Left lobe of liver (tissue), 2 donors: ENCODE measurements at places on chromosomes 12 and 14. TPM values are rescaled to one million over a fixed set of nuclear protein-coding genes. Genes with fewer than 3 reads are reported as not detected.

Gene RNASE7
- total RNA-seq: 0.13 TPM

Gene CEBPE
- total RNA-seq: not detected

Gene GPD1
- total RNA-seq: 129 TPM

Gene LALBA
- not detected for total RNA-seq

Gene RPGRIP1
- total RNA-seq: 0.23 TPM

Gene KCNA5
- 0.05 TPM for total RNA-seq

Gene LIN7A
- total RNA-seq: 9.5 TPM

Gene ITPR2
- 62.4 TPM for total RNA-seq

Gene KRT3
- total RNA-seq: not detected

Gene OAS2
- total RNA-seq: 6.4 TPM

DNA sequence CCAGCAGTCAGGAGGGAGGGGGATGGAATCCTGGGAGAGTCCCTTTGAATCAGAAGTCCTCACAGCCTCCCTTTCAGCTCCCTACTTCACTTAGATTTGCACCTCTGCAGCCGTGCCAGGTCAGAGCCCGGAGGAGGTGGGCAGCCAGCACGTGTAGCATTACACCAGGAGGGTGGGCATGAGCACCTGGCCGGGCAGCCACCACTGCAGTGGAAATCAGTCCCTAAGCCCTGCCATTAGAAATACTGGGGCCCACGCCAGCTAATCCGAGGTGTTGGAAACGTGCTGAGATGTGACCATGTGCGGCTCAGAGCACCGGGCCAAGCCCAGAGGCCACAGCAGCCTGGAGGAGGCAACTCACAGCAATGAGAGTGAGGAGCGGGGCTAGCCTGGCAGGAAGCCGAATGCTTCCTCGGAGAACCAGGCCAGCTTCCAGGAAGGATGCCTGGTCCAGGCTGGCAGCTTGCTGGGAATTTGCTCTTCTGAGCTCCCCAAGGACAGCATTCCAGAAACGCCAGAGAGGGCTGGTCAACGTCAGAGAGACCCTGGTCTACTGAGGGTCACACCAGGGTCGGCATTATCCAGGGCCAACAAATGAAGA is 9.4 kb upstream of the CACNA2D4 start:
- DNase-seq: peak; percentile 44

GRCh38 chr14:32136027-32136825 is 59.1 kb downstream of the ARHGAP5 start:
- DNase-seq: no peak

GRCh38 chr12:112480931-112481330 is 62.2 kb downstream of the PTPN11 start:
- DNase-seq: no peak

DNA sequence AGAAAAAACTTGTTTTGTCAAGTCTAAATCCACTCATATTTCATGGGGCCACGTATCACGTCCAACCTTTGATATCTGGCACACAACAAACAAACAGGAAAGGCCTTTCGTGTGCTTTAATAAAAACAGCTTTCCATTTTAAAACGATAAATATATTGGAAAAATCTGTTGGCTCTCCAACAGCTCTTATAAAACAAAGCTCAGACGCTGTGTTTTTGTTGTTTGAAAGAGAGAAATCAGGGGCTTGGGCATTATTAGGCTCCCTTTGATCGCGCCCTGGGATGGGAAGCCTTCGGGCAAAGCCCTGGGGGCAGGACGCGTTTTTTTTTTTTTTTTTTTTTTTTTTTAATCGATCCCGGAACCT is 429 bp upstream of the PLEKHA5 start:
- DNase-seq: no peak

DNA sequence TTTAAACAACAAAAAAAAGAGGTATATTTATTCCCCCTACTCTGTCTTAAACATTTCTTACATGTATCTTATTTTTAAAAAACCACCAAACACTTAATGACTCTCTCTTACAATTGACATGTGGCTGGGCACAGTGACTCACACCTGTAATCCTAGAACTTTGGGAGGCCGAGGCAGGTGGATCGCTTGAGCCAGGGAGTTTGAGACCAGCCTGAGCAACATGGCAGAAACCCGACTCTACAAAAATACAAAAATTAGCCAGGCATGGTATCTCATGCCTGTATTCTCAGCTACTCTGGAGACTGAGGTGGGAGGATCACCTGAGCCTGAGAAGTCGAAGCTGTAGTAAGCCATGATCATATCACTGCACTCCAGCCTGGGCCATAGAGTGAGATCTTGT is 16.0 kb downstream of the SLC41A2 start:
- DNase-seq: no peak

DNA sequence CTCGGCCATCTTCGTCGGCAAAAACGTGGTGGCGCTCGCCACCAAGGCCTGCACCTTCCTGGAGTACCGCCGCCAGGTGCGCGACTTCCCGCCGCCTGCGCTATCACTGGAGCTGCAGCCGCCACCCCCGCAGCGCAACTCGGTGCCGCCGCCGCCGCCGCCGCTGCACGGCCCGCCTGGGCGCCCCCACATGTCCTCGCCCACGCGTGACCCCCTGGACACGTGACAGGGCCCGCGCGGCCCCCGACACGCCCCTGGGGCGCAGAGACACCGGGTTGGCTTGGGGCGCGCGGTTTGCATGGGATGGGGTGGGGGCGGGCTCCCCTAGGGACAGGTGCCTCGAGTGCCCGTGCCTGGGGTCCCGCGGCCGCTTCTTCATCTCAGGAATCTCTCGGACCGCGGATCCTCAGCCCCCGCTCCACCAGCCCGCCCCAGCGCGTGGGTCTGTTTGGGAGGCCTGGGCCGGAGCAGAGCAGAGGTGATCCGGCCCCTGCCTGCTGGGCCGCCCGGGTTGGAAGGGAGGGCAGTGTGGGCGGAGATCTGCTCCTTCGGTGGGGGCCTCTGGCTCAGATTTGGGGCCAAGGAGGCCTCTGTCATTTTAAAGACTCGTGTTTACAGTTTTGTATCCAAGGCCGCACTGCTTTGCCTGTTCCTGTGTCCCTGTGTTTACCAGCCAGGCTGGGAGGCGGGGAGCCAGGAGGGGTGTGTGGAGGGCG is 3.3 kb downstream of the TMEM121 start:
- peak; percentile 45 for DNase-seq

GRCh38 chr14:64174922-64175782 is 119.0 kb downstream of the ESR2 start:
- DNase-seq: no peak

GRCh38 chr12:65754744-65755595 is 69.3 kb upstream of the HMGA2 start:
- no peak for DNase-seq

DNA sequence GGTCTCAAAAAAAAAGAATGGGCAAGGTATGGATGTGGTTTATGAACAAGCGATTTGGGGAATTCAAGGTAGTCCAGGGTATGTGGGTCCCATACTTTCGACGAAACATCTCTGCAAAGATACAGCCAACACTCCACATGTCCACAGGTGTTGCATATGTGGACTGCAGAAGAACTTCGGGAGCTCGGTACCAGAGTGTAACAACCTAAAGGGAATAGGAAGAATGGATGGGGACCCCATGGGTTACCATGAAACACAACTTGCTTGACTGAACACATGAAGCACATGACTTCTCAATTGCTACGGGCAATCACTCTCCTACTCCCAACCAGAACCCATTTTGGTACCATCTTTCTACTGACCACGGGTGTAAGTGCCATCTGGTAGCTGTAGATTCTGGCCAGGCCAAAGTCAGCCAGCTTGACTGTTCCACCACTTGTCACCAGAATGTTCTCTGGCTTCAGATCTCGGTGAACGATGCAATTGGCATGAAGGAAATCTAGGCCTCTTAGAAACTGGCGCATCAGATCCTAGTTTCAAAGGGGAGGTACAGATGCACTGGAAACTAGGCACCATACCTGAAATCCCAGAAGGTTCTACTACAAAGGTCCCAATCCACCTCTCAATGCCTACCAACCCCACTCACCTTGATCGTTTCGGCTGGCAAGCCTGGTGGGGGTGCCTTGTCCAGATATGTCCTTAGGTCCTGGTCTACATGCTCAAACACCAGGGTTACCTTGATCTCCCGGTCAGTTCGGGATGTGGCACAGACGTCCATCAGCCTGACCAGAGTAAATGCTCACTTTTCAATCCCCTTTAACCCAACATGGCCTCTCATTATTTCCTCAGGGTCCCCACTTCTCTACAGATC is 1.3 kb downstream of the CDK4 start:
- DNase-seq: no peak

- DNase-seq: no peak
Measured at GRCh38 chr14:20215196-20215595, 8.3 kb upstream of the OR11H6 start.

- no peak for DNase-seq
Measured at GRCh38 chr14:101065696-101066694, 162.5 kb upstream of the RTL1 start.

DNA sequence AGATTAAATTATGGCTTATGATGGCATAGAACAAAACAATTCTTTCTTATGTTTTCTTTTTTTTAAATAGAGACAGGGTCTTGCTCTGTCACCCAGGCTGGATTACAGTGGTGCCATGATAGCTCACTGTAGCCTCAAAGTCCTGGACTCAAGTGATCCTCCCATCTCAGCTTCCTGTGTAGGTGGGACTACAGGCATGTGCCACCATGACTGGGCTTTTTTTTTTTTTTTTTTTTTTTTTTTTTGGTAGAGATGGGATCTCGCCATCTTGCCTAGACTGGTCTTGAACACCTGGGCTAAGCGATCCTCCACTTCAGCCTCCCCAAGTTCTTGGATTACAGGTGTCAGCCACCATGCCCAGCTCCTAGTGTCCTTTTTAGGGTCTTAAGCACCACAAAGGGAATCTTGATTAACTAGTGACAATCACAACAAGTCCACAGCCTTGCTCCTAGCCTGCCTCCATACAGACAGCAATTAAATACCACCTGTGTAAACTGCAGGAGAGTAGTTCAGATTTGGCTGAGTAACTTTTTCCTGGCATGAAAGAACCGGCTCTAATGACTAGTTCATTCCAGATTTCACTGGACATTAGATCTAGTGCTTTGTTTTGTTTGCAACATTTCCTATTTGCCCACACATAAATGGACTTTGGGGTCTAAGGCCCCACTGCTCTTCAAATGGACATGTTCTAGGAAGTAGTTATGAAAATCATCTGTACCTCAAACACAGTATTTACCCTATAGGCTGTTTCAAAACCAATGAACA is 61.6 kb downstream of the SH2B3 start:
- DNase-seq: no peak

DNA sequence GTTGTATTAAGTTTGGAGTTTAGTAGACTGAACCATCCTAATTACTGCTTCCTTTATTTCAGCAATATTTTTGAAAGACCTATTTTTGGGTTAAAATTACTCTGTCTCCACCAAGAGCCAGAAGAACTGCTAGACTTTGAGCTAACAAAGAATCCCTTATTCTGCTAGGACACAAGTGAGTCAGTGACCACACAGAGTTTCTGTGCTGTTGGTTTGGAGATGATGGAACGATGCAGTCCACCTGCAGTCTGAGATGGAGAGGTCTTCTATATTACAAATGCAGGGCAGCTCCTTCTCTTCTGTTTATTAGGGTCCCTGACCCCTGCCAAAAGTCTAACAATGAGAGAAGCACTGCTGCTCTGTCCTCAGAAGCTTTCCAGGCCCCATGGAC is 6.7 kb upstream of the STXBP6 start:
- DNase-seq: no peak

- no peak for DNase-seq
Measured at GRCh38 chr12:111776836-111777344, 10.2 kb downstream of the ALDH2 start.

DNA sequence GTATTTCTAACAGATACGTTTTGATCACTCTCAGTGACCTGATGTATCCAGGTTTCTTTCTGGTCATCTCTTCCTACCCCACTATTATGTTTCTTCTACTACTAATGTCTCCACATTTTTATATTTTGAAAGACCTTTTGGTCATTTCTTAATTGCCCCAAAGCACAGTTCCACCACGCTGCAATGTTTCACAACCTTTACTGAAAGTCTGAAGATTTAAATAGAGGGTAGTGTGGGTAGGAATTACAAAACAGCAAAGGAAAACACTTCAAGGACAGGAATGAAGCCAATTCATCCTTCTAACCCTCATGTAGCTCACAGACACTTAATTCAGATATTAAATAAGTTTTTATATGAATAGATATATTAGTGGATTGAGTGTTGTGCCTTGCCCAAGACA is 36.1 kb upstream of the SLC16A7 start:
- DNase-seq: no peak

DNA sequence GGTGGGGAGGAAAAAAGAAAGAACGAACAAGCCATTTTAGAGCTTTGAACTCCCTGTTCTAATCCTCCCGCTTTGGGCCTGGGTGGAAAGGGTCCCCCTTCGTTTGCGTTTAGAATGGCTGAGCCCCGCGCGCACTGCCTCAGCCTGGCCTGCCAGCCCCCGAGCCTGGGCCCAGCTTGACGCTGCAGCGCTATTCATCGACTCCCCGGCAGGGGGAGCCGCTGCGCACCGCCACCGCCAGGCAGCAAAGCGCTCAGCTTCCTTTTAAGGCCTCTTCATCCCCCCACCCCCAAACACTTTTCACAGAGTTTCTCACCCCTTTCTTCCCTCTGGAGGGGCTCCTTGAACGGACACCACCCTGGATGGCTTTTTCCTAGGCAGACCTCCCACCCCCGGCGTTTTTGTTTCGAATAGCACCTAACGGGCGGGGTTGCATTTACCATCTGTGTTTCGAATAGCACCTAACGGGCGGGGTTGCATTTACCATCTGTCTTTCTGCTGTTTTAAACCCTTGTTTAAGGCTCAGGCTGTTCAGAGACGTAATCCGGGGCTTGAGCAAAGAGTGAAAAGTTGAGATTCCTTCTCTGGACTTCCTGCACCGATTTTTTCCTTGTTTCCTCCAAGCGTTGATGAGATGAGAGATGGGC is 56.4 kb upstream of the PIWIL1 start:
- no peak for DNase-seq

DNA sequence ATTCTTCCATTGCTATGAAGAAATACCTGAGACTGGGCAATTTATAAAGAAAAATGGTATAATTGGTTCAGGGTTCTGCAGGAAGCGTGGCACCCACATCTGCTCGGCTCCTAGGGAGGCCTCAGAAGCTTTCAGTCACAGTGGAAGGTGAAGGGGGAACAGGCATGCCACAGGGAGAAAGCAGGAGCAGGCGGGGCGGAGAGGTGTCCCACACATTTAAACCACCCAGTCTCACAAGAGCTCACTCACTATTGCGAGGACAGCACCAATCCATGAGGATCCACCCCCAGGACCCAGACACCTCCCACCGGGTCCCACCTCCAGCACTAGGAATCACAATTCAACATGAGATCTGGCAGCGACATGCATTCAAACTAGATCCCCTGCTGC is 56.0 kb upstream of the C14orf180 start:
- peak; percentile 33 for DNase-seq

DNA sequence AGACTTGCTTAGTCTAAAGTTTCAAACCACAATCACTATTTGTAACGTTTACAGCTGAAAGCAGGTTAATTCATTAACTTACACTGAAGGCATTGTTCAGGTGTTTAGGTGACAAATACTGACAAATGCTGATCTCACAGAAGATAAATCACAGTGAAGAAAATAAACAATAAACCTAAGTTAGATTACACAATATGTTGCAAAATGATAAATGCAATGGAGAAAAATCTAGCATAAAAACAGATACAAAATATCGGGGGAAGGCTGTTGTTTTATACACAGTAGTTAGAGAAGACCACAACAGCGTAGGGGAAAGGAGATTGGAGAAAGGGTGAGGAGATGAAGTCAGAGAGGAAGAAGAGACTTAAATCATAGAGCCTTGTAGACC is 3.0 kb downstream of the SCAF11 start:
- DNase-seq: no peak

- no peak for DNase-seq
Measured at GRCh38 chr12:115760231-115760630, 517.3 kb downstream of the MED13L start.

- DNase-seq: no peak
Measured at GRCh38 chr14:21924479-21924878, 250.9 kb upstream of the OR4E1 start.
